ENCODE measurements at places on chromosomes 12 and 14.
A peak's percentile ranks its signal among the peaks of the same experiment; 100 is the strongest.

- DNase-seq = peak; percentile 72
These were observed 150.1 kb downstream of the SLC38A4 start for GRCh38 chr12:46675736-46676135.

- no peak for DNase-seq
These were observed 445.7 kb upstream of the SYT1 start for GRCh38 chr12:78418919-78419318.

GRCh38 chr12:130254461-130255276, 83.0 kb upstream of the PIWIL1 start:
- DNase-seq = no peak

GRCh38 chr14:54854181-54854580, 48.4 kb downstream of the GCH1 start:
- no peak for DNase-seq

GRCh38 chr14:93970585-93970964, 5.8 kb downstream of the ASB2 start:
- peak; percentile 61 for DNase-seq

- DNase-seq = no peak
These were observed 39.6 kb downstream of the DAD1 start for GRCh38 chr14:22549324-22549962.

DNA sequence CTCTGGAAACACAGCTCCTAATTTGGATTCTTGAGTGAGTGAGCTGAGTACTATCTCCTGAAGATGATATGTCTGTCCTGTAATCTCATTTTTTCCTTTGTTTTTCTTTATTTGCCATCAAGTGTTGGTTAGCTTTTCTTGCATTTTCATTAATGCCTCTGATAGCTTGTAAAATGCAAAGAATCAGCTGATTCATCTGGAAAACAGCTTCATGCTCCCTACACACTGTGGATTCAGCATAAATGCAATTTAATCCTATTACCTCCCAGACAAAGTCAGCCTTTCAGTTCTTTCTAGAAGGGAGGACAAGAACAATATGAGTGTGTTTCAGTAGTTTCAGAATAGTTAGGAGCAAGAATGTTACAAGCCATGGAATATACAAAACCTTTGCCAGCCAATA, 79.4 kb downstream of the DACT1 start:
- no peak for DNase-seq

GRCh38 chr12:66612090-66612775, 66.6 kb downstream of the GRIP1 start:
- DNase-seq = no peak

GRCh38 chr12:111886662-111887545, 44.9 kb downstream of the MAPKAPK5 start:
- no peak for DNase-seq

DNA sequence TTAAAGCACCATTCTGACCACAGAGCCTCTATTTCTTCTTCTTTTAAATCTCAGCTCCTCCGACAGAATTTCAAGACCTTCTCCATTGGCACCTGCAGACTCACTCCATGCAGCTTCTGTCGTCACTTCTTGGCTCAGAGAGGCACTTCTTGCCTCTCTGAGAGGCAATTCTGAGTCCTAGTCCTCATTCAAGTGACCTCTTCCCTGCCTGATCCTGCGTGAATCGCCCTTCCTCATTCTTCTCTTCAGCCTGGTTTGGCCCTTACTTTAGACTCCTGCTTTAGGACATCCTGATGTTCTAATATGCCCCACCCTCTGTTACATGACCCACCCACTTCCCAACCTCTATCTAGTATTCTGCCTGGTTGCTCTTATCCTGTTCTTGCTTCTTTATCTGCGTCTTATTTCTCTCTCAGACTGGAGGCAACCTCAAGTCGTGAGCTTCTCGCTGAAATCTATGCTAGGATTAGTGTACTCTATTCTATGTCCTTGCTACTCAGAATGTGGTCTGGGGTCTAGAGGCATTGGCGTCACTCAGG, 55.6 kb upstream of the CISTR start:
- DNase-seq = no peak

- peak; percentile 68 for DNase-seq
These were observed 14.7 kb upstream of the TEAD4 start for GRCh38 chr12:2944401-2945047.

DNA sequence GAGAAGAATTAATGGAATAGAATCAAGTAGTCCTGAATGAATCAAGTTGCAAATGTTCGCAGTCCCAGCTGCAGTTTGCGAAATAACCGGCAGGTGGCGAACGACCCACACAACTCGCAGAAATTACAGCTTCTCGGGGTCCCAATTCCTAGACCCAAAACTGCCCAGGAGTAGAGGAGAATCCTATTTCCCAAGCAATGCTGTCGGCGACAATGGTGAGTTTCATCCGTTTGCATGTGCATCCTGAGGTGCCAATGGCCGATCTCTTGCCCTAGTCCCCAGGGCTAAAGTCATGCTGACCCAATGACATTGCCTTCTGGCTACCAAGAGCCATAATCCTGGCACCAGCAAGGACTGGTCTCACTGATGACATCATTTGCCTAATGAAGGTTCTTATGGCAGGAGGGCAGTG, 8.5 kb upstream of the ASCL1 start:
- peak; percentile 42 for DNase-seq

Data from MCF 10A (cell line).